ENCODE measurements at places on chromosomes 7 and 10.
A peak's percentile ranks its signal among the peaks of the same experiment; 100 is the strongest.

DNA sequence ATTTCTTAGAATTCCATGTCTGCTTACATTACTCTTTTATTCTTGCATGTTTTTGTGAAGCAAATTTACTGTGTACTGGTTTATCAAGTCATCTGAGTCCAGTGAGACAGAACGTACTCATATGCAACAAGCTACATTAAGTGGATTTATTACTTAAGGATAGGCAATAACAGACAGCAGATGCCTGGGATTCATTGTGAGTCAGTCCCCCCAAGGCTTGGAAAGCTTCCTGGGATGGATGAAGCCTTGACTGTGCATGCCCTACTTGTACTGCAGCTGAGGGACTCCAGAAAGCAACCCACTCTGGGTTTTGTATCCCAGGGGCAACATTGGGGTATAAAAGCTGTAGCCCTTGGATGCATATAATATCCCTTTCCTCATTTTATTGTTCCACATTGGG lies 113.4 kb upstream of the RAB18 start:
- no peak for DNase-seq

GRCh38 chr10:54665095-54665494 lies 135.9 kb downstream of the PCDH15 start:
- DNase-seq = no peak

DNA sequence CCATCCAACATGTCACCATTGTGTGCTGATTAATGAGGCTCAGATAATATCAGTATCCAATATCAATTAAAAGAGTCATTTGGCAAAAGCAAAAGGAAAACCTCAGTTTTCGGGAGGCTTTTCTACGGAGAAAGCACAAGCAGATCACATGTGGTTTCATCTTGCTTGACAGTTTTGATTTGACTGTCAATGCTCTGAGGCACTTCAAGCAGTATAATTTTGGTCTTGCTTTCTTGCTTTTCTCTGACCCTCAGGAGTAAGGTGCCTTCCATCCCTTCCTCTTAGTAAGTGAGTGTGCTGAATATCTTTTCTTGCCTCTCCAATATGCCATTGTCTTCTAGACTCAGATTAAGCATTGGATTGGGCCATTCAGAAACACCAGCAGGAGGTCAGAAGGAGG lies 115.5 kb upstream of the CALCR start:
- no peak for DNase-seq

GRCh38 chr7:23759671-23760391 lies 49.8 kb downstream of the STK31 start:
- no peak for DNase-seq

DNA sequence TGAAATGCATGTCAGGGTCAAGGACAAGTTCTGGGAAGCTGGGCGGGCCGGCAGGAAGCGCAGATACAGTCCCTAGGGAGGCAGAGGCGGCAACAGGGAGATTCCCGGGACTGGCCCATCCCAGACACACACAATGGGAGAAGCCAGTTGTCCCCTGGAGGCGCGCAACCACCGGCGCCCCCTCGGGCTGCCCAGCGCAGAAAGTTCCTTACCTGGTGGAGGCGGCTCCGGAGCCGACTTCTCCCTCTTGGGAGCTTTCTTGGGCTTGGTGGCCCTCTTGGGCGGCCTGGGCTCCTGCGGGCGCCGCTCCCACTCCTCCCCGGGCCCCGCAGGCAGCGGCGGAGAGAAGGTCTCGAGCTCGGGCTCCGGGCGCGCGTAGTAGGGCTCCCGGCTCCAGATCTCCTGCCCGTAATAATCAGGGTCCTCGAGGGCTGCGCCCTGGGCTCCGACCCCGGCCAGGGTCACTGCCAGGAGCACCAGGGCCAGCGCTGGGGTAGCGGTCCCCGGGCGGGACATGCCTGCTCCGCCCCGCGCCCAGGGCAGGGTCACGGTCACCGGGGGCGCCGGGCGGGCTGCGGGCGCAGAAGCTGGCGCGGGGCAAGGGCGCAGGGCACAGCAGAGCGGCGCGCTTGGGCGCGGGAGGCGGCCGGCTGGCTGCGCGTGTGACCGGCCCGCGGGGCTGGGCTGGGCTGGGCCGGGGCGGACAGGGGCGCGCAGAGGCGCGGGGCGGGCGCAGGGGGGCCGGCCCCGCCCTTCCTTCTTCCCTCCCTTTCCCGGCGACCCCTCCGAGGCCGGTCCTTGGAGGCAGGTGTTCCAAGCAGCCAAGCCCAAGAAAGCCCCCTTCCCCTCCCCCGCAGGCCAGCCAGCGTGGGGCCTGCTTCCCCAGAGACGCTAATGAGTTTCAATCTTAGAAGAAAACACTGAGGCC lies at the start of gene CPXM2:
CPXM2 (minus strand) TSS at position 664 of the 928 bp plus-strand sequence; CDS start at position 516, 148 bp downstream.
- DNase-seq = no peak

DNA sequence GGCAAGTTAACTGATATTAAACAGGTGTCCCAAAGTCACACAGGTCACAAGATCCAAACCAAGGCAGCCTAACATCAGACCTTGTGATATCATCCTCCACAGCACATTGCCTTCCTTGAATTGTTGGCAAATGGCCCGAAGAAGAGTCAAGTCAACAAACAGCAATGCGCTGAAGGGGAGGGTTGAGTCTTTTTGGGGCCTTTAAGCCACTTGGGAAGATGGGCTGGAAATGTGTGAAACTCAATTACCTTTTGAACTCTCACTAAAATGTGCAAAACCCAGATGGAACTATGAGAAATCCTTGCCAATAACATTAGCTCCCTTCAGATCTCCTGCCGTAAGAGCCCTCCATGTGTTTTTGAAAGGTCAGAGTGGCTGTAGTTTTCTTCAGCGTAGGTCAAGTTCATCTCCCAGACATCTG lies 47.9 kb upstream of the STK17A start:
- DNase-seq = no peak

DNA sequence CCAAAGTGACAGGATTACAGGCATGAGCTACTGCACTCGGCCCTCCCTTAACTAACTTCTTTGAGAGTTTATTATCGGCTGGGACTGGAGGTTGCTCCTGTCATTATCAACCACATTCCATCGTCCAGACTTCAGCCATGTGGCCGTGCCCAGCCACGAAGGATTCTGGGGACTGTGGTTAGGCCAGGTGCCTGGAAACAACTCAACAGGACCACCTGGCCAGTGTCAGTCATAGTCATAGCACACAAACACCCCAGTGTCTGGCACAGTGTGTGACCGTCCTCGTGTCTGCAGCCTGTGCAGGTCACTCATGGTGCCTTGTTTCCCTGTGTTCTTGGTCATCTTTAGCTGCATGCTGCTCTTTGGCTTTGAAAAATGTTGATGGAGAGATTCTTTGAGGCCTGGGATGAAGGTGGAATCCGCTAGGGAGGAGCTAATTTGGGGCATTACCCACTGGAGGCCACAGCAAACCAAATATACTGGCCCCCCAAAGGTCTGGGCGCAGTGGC lies 12.7 kb upstream of the AMZ1 start:
- no peak for DNase-seq

DNA sequence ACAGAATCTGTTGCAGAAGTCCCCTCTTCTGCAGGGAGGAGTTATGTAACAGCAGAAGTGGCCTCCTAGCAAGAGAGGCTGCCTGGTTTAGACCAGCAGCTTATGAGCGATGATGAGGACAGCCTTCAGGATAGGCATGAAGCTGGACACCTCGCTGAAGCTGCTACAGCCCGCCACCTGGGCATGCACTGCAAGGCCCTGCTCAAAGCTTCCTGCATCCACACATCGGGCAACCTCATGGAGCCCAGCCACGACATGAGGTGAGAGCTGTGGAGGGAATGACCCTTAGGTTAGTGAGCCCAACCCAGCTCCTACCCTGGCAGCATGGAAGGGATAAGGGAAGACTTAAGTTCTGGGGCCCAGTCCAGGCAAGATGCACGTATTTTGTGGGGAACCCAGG lies 24.7 kb downstream of the WNT8B start:
- DNase-seq = no peak

DNA sequence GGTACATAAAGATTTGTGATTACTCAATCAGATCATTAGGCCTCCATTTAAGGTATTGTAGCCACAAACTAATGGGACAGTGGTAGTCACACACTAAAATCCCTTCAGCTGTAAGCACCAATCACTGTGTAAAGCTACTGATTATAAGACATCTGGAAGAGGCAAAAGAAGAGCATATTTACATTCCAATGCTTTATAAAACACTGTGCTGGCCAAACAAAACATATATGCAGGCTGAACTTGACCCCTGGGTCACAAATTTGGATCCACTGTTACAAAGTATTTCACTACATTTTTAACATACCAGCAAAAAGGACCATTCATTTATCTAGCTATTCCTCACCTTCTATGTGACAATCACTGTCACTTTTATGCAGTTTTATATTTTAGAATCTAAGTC lies 41.4 kb upstream of the ANLN start:
- DNase-seq = no peak

DNA sequence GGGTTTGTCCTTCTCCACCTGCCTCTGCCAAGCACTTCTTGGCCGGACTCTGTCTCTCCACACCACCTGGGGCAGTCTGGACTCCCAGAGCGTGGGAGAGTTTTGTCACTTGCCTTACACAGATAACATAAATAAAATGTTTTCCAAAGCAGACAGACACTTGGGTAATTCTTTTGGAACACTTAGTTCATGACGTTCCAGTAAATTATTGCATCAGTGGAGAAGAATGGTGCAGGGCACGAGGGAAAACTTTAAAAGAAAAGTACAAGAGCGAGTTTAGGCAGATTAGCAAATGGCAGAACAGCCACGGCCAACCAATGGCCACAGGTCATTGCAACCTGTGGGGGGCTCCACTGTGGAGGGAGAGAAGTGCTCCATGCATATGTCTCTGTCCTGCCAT lies 170.6 kb upstream of the GRB10 start:
- no peak for DNase-seq

DNA sequence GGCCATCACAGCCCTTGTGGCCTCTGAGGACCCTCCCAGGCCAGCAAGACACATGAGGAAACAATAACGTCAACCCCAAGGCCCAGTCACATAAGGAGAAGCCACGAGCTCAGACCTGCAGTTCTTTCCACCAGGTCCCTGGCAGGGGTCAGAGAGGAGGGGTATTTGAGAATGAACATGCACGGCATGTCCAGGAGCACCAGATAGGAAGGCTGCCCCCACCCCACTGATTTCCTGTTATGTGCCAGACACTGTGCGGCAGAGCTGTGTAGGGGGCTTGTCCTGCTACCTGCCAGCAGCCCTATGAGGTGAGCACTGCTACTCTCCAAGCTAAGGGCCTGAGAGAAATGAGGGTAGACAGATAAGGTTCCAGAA lies 40.7 kb upstream of the ZMIZ1 start:
- DNase-seq = no peak

DNA sequence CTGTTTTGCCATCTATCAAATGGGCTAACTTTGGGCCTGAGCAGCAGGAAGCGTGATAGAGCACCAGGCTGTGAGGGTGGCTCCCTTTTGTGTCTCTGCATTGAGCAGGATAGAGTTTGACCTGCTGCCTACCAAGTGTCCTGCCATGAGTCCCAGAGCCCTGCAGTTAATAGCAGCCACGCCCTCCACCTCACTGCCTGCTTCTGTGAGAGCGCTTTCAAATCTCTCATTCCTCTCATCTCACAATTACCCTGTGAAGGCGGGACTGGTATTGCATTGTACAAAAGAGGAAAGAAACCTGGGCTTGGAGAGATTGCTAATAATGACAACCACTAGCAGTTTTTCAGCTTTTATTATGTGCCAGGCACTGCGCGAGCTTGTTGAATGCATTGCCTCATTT lies 39.9 kb downstream of the UNC5B start:
- DNase-seq = no peak

DNA sequence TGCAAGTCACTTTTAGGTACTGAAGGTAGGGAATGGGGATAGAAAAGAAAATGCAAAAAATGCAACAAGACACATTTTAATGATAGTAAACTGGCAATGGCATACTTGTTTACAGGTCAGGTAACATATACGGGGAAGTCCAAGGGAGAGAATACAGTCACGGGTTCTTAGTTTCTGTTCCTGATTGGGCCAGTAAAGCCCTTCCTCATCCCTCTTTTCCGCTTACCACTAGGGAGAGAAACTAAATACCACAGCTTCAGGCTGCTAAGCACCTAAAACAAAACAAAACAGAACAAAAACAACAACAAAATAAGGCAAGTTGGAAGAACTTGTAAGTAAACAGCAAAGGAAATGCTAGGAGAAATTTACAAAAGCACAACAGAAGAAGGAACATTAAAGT lies 65.2 kb upstream of the OGDHL start:
- no peak for DNase-seq

- DNase-seq = no peak
These were observed 586.1 kb upstream of the AUTS2 start for GRCh38 chr7:69012149-69012548.

DNA sequence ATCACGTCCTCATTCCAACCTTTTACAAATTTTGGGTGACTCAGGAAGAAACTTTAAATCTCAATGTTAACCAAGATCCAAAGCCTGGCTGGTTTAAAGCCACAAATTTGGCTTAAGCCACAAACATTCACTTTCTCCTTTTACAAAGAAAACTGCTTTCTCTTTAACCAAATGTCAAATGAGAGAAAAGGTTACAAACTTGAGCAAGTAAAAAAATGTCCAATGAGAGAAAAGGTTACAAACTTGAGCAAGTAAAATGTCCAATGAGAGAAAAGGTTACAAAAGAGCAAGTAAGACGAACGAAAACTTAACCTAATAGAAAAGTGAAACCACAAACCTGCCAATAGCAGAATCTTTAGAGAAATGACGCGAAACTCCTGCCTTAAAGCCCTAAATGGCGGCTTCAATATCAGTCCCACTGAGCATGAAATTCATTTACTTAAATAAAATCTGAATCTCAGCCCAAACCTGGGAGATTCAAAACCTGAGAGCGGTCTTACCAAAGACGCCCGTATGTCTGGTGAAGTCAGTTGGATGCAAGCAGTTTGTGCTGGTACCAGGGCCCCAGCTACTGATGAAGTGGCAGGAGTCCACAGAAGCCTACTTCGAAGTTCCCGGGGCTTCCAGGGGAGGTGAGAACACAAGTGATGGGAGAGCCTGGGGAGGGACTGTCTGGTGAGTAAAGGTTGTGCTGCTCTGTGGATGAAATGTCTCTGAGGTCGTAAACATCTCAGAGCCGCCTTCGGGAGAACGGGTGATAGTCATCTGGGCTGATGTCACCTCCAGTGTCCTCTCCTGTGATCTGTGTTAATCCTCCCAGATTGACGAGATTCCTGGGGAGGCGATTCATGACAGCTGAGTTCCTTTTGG lies 74.6 kb downstream of the PAXIP1 start:
- peak; percentile 47 for DNase-seq

DNA sequence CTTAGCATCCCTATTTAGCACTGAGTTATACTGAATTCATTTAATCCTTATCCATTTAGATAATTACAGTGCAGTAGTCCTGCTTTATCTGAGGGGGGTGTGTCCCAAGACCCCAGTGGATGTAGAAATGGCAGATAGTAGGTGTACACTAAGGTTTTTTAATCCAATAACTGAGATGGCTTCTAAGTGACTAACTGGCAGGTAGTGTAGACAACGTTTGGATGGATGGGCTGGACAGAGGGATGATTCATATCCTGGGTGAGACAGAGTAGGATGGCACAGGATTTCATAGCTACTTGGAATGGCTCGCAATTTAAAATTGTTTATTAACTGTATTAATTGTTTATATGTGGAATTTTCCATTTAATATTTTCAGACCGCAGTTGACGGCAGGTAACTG lies 295.6 kb downstream of the CCDC3 start:
- DNase-seq = no peak

DNA sequence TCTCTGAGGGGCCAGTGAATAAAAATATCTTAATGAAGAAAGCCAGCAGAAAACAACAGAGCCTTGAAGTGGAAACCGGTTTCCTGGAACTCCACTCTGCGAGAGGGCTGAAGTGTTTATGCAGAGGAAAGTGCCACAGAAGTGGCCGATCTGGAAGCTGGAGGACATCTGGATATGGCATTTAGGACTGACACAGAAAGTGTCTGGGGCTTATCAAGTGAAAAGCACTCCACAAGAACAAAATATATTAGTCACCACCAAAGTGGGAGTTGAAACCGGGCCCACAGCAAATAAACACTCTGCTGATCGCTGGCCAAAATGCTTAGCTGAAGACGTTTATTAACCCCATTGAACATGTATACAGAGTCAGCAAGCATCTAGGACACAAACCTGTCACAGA lies 7.8 kb downstream of the NOD1 start:
- no peak for DNase-seq
